ENCODE measurements at places on chromosomes 1 and 21.

DNA sequence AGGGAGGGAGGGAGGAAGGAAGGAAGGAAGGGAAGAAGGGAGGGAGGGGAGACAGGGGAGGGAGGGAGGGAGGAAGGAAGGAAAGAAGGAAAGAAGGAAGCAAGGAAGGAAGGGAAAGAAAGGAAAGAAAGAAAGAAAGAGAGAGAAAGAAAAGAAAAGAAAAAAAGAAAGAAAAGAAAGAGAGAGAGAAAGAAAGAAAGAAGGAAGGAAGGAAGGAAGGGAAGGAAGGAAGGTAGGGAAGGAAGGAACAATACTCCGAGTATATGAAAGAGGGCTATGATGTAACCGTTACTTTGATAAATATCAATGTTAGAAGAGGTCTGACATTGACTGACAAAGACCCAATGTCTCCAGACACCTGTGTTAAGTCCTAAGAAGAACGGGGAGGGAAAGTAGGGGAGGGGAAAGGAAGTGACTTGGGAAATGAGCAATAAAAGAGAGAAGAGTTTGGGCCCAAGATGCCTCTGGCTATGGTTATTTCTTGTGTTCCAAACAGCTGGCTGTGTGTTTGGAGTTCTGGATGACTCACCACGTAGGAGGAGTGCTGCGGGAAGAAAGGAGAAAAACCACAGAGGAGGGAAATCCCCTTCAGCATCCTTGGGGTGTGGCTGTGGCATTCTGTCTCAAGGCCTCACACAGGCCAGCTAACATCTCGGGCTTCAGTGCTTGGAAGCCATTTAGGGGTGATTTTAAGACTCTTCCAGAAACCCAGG, 37.0 kb upstream of the RXRG start:
- DNase-seq, result peak; percentile 2

- DNase-seq, result no peak
Measured at GRCh38 chr21:36707763-36708285, 8.9 kb downstream of the SIM2 start.

- DNase-seq, result no peak
Measured at GRCh38 chr1:8104278-8105236, 78.4 kb upstream of the ERRFI1 start.

- no peak for DNase-seq
Measured at GRCh38 chr1:52460694-52461093, 56.3 kb downstream of the PRPF38A start.

DNA sequence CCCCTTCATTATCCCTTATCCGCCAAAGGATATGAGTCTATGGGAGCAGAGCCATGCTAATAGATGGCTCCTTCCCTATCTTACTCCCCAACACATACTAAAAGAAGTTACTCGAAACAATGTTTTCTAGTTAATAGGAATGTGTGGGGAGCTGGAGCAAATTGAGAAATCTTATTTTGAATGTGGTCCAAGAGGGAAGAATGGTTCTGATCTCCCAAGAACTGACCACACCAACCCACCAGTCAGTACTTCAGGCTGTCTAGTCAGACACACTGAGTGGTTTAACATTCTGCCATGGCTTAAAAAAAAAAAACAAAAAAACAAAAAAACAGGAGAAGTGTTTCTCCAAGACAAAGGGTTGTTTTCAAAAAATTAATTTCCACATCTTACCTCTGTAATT, 31.5 kb upstream of the DNASE2B start:
- no peak for DNase-seq

DNA sequence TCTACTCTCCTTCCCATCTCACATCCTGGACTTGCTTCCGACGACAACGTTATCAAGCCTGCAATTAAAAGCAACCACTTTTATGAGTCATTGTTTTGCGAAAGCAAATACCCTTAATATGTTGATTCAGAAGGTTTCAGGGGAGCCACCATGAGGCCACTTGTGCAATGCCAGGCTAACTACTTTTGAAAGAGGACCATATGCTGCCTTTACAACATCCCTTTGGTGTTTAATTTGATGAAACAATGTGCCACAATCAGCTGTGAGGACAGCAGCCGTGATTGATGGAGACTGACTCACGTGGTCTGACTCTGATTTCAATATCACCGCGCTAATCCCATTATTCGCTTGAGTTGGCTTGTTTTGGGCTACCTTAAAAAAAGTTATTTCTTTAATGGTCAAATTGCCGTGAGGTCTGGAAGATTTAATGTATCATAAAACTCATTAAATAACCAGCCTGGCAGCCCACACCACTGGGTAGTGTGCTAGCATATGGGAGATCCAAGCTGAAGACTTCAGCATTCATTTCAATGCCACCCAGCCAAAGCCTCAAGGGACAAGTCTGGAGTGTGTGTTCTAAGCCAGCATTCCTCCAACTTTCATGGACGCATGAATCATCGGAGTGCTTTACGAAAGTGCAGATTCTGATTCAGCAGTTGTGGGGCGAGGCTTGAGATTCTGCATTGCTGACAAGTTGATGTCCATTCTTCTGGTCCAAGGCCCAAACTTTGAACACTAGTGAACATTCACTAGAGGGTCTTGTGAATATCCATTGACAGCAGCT, 73.3 kb upstream of the PAXBP1 start:
- no peak for DNase-seq

Data from Caco-2 (cell line).